Umbilical cord (tissue), 2 donors: ENCODE measurements at places on chromosomes 3 and 15.

- DNase-seq = no peak
Observed at GRCh38 chr15:32700501-32701150, 17.2 kb upstream of the GREM1 start.

DNA sequence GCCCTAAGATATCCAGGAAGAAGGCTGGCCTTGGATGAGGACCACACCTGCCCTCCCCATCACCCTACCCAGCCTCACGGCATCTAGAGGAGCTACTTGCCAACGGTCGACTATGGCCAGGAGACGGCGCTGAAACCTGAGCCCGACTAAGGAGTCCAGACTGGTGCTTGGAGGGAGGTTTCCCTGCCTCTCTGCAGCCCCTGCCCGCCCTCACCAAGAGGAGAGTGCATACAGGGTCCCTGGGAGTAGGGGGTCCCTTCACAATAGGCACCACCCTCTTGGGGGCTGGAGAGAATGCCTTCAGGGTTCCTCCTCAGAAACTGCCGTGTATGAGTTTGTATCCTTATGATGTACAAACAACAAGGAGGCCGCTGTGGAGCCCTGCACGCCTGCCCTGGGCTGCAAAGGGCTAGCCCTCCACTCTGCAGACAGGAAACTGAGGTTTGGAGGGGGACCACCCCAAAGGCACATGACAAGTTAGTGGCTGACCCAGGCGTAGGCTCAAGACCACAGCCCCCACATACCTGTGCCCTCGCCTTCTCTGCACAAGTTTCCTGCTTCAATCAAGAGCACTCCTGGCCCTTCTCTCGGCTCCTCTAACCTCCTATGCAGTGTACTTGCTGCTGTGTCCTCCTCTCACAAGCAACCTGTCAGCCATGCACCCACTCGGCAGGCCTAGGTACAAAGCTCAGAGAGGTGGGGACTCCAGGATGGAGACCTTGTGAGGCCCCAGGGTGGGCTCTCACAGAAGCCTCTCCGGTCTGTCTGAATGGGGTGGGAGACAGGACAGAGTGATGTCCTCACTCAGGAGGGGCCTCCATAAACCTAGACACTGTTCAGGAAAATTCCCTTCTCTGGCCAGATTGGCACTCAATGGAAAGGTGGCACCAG lies 7.4 kb downstream of the KLF15 start:
- DNase-seq = no peak

GRCh38 chr3:126548556-126549466 lies 9.9 kb downstream of the C3orf22 start:
- no peak for DNase-seq

DNA sequence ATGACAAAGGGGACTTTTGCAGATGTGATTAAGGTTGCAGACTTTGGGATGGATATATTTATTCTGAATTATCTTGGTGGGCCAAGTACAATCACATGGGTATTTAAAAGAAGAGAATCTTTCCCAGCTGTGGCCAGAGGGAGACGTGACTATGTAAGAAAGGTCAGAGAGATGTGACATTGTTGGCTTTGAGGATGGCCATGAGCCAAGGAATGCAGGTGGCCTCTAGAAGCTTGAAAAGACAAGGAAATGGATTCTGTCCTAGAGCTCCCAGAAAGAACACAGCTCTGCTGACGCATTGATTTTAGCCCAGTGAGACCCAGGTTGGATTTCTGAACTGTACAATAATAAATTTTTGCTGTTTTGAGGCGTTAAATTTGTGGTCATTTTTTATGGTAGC lies 616.0 kb upstream of the TBL1XR1 start:
- no peak for DNase-seq

GRCh38 chr3:33991673-33992072 lies 193.2 kb downstream of the PDCD6IP start:
- DNase-seq = no peak

DNA sequence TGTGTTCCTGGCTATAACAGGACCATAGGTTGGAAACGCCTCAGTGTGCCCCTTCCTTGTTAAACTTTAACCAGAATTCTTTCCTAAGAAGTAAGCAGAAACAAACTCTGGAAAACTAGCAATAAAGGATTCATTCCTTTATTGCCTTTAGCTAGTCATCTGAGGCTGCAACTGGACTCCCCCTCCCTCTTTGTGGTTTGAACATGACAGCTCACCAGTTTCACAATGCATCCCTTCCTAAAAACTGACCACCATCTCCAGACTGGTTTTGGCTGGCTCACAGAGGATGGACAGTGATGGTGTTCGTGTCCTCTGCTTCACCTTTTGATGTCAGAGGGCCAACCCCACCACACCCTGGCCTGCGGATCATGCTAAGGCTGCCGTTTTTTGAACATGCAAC lies 27.9 kb upstream of the TGFBR2 start:
- DNase-seq = peak; percentile 15

GRCh38 chr3:47899495-47900108 lies 96.7 kb downstream of the DHX30 start:
- peak; percentile 58 for DNase-seq

DNA sequence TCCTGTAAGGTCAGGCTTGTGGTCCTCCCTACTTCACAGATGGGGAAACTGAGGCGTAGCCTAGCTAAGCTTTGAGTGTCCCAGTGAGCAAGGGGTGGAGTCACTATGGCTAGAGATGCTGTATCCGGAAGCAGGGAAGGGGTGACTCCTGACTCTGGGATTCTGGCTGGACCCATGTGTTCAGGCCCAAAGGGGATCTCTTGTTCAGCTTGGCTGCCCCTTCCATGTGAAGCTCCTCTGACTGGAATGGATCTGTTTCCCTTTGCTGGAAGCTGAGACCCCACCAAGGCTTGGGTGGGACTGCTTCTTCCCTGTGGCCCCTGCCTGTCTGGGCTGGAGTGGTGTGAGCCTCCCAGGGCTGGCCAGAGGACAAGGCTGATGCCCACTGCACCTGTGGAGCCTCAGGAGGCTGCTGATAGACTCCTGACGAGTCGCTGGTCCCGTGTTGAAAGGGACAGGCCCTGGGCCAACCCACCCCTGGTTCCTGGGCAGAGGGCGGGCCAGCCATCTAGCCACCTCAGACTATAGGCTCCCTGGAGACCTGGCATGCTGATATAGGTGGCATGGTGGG lies 1.0 kb downstream of the MAPKAPK3 start:
- DNase-seq = peak; percentile 12

GRCh38 chr15:36365963-36366362 lies 213.5 kb upstream of the CDIN1 start:
- DNase-seq = no peak

- DNase-seq = peak; percentile 11
Observed at GRCh38 chr3:72629191-72629631, 219.0 kb downstream of the SHQ1 start.

- no peak for DNase-seq
Observed at GRCh38 chr3:83953417-83954089, 1005.2 kb upstream of the CADM2 start.

DNA sequence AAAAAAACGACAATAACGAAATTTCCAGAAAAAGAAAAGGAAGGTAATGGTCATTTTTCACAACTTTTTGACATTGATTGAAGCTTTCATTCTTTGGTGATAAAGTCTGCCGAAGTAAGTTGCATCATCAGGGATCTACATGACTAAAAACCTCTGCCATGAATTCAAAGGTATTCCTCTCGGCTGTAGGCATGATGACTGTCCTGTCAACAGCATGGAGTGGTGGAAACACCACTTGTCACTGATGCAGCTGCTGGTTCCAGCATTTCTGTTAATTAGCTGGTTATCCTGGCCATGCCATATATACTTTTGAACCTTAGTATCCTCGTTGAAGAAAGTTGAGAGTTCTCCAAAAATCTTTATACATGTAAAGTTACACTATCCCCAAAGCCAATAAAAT lies 859.0 kb upstream of the ARPP21 start:
- DNase-seq = no peak

DNA sequence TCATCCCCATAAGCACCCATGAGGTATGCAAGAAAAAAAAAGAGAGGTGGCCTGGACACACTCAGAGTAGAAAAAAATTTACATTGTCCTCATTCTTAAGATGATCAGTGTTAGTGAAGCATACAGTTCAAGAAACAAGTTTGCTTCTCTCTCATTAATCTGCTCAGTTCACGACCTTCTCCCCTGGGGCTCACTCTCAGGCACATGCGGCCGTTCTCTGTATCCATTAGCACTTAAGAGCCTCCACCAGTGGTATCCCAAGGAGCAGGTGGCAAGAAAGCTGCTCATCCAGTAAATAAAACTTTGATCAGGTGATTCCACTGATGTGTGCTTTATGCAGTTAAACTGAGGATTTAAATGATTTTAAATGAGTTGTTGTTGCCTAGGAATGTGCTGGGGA lies 57.4 kb downstream of the ARHGAP31 start:
- DNase-seq = no peak

- no peak for DNase-seq
Observed at GRCh38 chr3:58408906-58409305, 24.7 kb downstream of the PDHB start.

DNA sequence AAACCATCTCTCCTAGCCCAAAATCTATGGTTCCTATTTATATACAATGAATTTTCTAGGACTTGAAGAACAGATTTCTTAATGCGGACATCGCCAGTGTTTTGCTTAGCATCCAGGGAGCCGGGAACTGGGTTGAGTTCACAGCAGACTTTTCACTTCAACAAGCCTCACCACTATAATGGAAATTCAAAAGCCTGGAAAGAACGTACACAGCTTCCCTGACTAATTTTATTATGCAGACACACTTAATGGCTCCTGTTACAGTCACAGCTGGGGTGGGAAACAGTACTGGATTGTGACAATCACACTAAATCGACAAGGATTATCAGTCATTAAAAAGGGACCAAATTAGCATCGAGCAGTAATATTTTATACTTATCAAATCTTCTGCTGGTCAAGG lies 129.2 kb upstream of the BNIP2 start:
- no peak for DNase-seq

GRCh38 chr3:3301476-3301875 lies 122.0 kb upstream of the CRBN start:
- no peak for DNase-seq

GRCh38 chr15:91679447-91679846 lies 174.1 kb upstream of the SLCO3A1 start:
- DNase-seq = no peak

DNA sequence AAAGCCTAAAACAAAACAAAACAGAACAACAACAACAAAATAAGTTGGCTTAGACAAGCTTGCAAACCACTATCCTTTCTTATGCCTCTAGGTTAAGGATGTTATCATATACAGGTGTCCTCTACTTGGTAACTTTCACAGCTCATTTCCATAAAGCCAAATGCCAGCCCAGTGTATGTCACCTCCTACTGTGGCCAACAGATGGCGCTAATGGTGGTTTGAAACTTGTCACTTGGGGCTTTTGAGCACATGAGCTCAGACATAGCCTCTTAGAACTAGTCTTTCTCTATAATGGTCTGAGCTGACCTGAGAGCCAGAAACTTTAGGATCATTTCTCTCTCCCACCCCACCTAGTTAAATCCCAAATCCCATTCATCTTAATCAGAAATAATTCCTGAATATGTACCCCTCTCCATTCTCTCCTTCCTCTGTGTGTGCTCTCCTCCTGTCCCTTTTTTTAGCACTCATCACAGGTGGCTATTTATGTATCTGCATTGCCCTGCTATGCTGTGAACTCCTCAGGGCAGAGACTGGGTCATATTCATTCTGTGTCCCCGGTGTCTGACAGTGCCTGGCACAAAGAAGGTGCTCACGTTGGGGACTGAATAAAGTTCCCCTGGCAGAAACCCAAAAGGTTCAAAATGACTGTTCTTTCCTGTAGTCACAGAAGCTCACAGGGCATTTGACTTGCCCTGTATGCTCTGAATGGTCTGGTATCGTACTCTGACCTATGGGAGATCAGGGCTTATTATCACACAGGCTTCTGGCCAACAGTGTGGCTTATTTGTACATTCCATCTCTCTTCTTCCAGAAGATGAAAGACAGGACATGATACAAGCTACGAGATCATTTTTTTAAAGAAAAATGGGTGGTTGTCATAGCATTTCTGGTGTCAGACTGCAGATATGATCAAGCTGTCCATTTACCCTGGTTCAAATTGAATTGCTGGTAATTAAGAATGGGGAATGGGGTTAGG lies 319.3 kb upstream of the AZI2 start:
- DNase-seq = peak; percentile 55

DNA sequence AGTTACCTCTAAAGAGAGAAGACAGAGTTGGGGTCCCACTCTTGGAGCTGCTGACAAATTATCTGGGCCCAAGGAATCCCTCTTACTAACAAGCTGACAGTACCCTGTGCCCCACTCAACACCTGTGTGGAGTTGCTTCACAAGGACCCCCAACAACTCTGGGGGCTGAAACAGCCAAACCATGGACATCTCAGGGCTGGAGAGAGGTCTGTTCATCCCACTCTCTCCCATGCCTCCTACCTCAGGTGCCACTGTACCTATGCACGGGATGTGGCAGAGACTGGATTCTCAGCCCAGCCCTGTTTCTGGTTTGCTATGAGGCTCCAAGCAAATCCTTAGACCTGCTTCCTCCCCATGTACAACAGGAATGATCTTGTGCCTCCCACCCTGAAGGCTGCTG lies 101.7 kb downstream of the ETFA start:
- no peak for DNase-seq

GRCh38 chr15:98838387-98839259 lies 169.0 kb downstream of the PGPEP1L start:
- DNase-seq = no peak

DNA sequence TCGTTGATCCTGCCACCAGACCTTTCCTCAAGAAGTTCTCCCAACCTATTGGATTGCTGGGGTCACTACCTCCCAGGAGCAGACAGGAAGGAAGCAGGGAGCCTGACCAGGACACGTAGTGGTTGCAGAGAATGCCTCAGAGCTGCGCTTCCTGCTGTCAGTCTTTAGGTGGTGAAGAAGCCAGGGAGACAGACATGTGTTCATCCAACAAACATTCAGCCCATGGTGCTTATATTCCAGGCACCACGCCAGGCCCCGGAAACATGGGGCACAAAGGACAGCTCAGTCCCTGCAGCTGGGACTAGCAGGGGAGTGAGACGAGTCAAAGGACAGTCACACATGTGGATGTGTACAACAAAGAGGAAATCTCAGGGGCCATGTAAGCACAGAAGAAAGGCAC lies 26.0 kb upstream of the CORO2B start:
- no peak for DNase-seq

- DNase-seq = peak; percentile 61
Observed at GRCh38 chr15:39084674-39085530, 496.0 kb upstream of the THBS1 start.

DNA sequence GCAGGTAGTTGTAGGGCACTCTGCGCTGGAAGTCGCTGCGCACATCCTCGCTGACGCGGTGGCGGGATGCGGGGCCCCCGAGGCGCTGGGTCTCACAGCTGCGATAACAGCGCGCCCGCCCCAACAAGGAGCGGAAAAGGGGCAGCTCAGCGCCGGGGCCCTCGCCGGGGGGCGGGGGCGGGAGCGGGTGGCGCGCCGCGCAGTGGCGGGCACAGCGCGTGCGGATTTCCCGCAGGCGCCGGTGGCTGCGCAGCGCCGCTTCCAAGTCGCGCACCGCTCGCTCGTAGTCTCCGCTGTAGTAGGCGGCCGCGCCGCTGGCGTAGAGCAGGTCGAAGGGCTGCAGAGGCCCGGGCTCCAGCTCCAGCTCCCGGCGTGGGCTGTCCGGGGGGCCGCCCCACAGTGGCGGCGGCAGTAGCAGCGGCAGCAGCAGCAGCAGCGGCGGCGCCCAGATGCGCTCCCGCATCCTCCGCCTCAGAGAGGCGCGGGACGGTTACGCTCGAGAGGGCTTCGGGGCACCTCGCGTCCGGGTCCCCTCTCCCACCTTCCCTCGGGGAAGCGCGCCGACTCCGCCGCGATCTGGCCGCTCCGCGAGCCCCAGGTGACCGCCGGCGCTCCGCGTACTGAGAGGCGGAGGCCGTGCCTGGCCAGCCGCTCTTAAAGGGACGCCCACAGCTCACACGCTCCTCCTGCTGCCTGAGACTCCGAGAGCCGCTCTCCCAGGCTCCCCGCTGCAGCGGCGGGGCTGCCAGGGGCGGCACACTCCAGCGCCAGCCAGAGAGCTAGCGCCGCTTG lies at the start of gene P3H2:
Gene P3H2, minus strand, starts transcription at position 629 of the 792 bp plus-strand sequence. Its CDS starts 166 bp downstream, at position 463.
- DNase-seq = peak; percentile 96
